ENCODE measurements at places on chromosomes 2 and 18.
A peak's percentile ranks its signal among the peaks of the same experiment; 100 is the strongest.

GRCh38 chr2:84938194-84938879 is 32.6 kb upstream of the KCMF1 start:
- peak; percentile 63 for DNase-seq

DNA sequence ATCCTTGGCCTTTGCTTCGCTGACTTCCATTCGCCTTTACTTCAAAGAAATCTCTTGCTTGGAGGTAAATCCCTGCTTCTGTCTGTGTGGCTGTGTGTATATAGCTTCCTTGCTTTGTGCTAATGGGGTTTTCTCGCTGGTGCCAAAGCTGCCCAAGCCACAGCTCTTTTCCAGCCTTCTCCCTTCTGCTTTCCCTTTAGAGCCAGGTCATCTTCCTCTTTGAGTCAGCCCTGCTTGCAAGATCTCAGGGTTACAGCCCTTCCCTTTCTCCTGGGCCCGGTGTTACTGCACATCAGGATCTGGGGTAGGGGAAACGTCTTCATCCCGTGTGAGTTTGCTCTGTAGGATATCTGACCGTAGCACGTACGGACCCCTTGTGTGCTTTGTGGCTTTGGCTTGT is 19.1 kb downstream of the EIF4E2 start:
- no peak for DNase-seq

GRCh38 chr18:49948975-49949374 is 135.6 kb upstream of the ACAA2 start:
- no peak for DNase-seq

GRCh38 chr2:46153996-46154753 is 143.0 kb upstream of the EPAS1 start:
- no peak for DNase-seq

- peak; percentile 37 for DNase-seq
Measured at GRCh38 chr2:241217320-241218031, 29.0 kb downstream of the ANO7 start.

DNA sequence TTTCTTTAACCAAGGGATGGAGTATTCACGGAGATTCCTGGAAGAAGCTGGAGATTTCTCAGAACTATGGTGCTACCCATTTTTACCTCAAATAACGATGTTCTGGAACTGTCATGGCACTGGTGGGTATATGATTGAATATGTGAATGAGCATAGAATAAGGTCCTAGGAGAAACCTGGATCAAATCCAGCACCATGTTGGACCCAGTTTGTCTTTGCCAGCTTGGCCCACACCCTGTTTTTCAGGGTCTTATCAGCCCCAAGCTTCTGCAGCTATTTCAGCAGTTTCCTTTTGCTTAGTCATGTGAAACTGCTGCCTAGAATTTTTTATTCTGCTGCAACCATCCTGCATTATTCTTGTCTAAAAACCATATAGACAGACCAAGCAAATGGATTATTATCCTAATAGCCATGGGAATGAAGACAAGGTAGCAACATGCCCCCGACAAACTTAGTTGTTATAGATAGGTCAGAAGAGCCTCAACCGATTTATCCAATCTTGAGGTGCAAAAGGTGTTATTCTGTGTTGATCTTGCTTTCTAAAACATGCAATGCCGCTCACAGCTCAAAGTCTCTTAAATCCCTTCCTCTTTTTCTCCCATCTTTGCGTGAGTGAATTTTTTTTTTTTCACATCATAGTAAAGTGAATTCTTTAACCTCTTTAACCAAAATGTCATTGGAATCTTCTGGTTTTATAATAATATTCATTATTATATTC is 133.6 kb downstream of the PRPF40A start:
- DNase-seq: no peak

GRCh38 chr2:211652327-211652726 is 886.3 kb downstream of the ERBB4 start:
- no peak for DNase-seq

- no peak for DNase-seq
Measured at GRCh38 chr2:199309973-199310372, 147.8 kb downstream of the SATB2 start.

- DNase-seq: no peak
Measured at GRCh38 chr2:165576409-165577154, 107.1 kb downstream of the CSRNP3 start.

DNA sequence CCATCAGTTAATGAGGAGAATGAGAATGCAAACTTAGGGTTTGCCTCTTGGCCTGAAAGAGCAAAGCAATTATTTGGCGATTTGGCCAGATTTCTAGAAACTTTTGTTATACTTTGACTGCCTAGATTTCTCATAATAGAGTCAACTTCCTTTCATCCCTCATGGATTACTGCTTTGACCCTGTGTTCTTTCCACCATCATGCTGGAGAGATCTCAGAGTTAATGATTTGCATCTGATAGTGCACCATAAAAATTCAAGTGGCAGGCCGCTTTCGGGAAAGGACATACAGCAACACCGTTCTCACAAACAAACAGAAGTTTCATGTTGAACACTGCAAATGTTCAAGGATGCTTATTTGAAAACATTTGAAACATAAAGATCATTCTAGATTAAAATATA is 143.7 kb upstream of the ZFP36L2 start:
- DNase-seq: no peak

GRCh38 chr18:48300463-48300961 is 108.7 kb downstream of the ZBTB7C start:
- no peak for DNase-seq

GRCh38 chr18:52325997-52326396 is 14.0 kb upstream of the DCC start:
- DNase-seq: no peak

DNA sequence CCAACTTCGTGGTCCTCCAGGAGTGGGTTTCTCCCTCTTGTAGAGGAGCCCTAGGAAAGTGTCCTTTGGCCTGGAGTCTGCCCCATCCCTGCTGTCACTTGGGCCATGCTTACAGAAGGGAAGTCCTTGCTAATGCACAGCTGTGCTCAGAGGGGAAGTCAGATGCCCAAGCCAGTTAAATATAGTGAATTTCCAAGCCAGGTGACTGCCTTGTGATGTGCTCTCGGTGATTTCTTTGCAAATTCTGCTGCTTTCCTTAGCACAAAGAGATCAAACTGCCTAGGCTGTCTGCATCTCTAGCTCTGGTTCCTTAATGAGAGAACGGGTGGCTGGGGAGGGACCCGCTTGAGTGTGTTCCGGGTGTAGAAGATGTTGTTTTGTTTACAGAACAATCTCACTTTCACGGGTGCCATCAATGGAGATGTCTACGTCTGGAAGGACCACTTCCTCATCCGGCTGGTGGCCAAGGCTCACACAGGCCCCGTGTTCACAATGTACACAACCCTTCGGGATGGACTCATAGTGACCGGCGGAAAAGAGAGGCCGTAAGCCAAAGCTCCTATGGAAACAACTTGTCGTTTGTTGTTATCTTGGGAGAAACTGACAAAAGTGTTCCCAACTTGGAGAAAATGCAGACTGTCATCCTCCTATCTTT is 91.4 kb downstream of the RTN4 start:
- DNase-seq: no peak

GRCh38 chr2:149657401-149658040 is 69.9 kb upstream of the MMADHC start:
- no peak for DNase-seq

DNA sequence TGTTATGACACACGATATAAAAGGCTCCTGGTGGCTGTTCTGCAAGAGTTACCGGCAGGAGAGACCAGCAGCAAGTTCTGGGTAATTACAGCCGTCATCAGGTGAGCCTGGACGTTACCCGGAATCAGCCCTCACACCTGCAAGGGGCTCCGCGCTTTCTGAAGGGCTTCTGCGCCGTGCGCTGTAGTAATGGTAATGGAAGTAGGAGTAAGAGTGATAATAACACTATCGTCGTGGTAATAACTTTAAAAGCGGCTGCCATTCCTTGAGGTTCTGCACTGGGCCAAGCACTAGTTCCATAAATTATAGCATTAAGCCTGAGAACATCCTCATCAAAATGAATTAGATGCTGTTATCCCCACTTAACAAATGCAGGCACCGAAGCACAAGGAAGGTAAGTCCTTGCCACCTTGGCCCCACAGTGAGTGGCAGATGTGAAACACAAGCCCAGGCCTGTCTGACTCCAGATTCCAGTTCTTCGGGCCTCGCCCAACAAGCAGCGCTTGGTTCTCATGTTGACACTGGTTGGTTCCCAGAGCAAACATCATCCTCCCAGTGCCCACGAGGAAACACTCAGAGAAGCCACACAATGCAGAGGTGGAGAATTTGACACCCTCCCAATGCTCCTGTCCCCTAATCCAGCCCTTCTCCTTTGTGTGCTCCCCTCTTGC is 205.2 kb downstream of the EIPR1 start:
- no peak for DNase-seq

DNA sequence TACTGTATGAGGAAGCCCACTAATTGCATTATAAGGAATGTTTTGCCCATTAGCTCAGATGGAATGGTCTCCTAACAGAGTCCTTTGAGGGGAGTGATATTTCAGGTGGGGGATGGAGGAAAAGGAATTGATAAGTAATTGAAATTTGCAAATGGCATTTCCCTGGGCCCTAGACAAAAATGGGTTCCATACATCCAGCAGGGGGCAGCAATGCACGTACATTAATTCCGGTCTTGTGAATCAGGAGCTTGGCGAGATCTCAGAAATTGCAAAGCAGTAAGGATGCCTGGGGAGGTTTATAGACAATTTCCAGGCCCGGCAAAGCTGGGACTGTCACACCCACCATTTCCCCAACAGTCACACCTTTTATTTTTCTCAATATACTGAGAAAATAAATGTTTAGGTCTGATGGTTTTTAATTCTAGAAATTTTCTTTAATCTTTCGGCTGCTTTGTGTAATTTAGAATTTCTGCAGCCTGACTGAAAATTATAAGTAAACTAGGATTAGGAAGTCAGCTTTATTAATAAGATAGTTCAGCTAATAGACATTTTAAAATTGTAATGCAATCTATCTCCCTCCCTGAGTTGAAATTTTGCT is 122.8 kb downstream of the LYPD1 start:
- peak; percentile 19 for DNase-seq

GRCh38 chr2:109144721-109145120 is 15.7 kb downstream of the SH3RF3 start:
- no peak for DNase-seq

Data from activated naive CD4-positive, alpha-beta T cell treated with Interleukin-2 at 50 U/mL for 16 hours (primary cell).